H7 (cell line): ENCODE measurements at places on chromosomes 13 and 19.

DNA sequence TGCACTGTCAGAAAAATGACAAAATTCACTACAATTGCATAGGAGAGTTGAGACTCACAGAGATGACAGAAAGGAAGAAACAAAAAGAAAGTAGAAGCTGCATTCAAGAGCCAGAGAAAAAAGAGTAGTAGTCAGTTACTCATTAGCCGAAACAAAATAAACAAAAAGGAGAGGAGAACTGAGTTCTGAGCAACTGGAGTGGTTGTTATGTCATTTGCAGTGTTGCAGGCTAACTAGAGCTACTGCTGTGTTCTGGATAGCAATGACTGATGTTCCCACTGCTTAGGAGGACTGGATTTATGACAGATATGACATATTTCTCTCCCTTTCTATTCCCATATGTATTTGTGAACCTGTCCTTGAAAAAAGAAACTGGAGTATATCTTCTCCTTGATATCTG lies 482.6 kb downstream of the RFC3 start:
- DNase-seq: no peak

DNA sequence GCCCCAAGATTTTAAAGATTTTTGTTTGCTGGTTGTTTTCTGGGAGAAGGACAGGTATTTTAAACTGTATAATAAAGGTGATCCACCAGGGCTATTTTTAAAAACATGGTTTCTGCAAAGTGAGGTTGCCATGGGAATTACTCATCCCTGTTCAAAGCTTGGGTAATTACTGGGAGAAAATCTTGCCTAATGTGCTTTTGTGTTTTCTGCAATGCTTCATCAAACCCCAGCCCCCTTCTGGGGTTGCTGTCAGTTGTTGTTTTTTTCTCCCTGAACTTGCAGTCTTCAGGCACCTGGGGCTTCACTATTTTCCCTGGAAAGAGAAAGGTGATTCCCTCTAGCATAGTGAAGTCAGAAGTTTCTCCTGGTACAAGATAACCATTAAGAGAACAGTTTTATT lies 277.2 kb downstream of the NALCN start:
- peak; percentile 29 for DNase-seq

GRCh38 chr13:30340331-30341250 lies 33.2 kb upstream of the KATNAL1 start:
- no peak for DNase-seq

GRCh38 chr19:10412257-10412977 lies 7.9 kb upstream of the PDE4A start:
- DNase-seq: no peak

GRCh38 chr13:109784590-109785140 lies 1.7 kb downstream of the IRS2 start:
- peak; percentile 91 for DNase-seq

DNA sequence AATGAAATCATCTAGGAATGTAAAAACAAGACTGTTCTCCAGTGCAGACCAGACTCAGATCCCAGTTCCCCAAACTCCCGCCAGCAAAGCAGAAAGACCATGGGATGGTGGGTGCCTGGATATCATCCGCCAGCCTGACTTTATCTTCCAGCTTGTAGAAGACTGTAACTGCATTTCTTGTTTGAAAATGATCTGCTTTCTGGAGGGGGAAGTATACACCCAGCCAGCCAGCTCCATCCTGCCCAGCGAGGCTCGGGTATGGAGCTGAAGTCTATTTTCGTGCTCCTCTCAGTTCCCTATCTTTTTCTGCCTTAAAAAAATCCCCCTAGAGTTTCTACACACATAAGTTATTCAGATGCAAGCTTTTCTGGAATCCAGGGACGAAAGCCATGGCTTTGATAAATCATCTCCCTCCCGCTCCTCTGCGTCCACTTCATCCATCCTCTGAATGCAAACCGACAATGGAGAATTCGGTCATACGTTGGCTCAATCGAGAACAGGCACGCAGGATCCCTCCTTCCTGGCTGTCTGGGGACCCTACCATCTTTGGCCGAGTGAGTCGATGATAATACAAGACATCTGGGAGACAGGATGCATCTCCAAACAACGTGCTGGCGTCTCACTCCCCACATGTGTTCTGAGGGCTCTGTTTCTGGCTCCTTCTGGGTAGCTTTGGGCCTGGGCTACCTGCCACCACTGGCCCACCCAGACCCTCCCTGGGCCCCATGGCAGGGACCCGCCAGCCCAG lies 31.2 kb downstream of the CEBPG start:
- DNase-seq: peak; percentile 45

- DNase-seq: no peak
Measured at GRCh38 chr19:28044477-28044876, 1168.5 kb downstream of the UQCRFS1 start.

DNA sequence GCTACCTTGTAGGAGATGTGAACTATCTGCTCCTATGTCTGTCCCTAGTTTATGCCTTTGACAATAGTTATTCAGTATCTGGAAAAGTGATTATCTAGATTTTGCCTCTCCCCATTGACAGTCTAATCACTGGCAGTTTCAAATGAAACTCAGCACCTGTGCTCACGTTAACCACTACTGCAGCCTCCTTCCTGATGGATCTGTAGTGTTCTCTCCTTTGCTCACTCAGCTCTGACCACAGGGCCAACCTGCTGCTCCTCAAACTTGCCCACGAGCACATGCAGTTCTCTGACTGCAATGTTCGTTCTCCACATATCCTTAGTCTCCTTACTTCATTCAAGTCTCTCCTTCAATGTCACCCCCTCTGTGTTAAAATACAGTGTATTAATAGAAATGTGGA lies 230.1 kb downstream of the NHLRC3 start:
- no peak for DNase-seq

GRCh38 chr19:45782162-45782691 lies at the start of gene DMPK:
DMPK (minus strand) TSS chr19:45782490; CDS start chr19:45782352, 138 bp downstream.
- DNase-seq: peak; percentile 81

GRCh38 chr19:19004144-19004543 lies 29.2 kb downstream of the SUGP2 start:
- DNase-seq: no peak

GRCh38 chr13:113962975-113963374 lies 10.9 kb downstream of the C13orf46 start:
- DNase-seq: no peak

- DNase-seq: no peak
Measured at GRCh38 chr19:45462174-45462573, 5.6 kb upstream of the FOSB start.

DNA sequence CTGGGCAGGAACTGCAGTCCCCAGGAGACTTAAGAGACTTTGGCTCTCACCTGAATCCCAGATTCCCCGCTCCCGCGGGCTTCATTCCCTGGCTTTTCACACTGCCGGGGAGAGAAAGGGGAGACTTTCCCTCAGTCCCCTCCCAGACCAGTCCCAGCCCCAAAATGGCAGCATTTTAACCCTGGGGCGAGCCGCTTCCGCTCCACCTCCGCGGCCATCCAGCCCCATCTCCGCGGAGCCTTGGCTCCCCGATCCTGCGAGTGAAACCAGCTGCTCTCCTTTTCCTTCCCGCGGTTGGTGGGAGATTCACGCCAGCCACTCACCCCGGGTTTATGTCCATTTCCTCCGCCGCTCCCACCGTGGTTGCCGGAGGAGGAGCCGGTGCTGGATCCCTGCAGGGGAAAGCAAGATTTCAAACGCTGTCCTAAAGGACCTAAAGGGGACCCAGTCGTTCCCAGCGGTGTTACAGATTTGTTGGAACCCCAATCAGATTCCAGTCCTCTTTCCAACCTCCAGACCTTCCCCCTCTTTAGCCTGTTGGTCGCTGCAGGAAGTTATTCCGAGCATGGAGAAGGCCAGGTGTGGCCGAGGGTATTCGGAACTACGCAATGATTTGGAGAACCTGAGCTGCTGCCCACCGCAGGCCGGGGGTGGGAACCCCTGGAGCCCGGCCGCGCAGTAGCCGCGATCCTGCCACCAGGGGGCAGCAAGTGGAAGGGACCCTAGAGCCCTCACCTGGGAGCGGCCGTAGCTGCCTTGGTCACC lies 3.4 kb downstream of the DMKN start:
- peak; percentile 99 for DNase-seq

- no peak for DNase-seq
Measured at GRCh38 chr13:108193806-108194205, 21.5 kb downstream of the LIG4 start.

DNA sequence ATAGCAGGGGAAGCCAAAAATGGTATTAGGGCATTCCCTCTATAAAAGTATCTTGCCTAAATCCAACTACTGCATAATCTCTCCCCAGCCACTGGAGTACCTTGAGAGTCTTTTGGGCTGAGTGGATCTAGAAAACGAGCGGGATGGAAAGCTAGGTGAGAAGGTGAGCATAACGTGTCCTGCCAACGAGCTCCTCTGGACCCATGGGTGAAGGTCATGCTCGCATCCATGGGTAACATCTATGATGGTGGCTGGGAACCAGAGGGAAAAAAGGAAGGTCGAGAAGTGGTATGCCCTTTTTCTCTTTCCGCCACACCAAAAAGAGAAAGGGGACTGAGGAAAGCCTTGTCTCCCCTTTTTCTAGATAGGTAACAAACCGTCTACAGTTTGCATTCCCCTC lies 63.0 kb downstream of the ZNF208 start:
- peak; percentile 4 for DNase-seq

- DNase-seq: no peak
Measured at GRCh38 chr13:111584101-111584672, 263.7 kb downstream of the TEX29 start.

DNA sequence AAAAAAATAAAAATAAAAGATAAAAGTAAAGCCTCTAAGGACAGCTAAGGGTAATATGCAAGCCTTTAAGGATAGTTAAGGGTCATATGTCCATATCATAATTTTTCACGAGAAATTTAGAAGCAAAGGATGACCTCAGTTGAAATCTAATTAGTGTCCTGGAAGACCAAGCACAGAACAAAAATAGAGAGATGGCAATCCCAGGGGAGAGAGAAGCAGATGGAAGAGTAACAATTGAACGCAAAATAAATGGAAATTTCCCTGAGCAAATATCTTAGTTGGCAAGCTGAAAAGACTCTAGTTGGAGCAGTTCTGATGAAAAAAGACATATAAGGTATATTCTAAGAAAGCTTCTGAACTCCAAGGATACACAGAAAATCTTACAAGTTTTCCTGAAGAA lies 275.4 kb downstream of the NALCN start:
- no peak for DNase-seq

- DNase-seq: peak; percentile 69
Measured at GRCh38 chr19:34120846-34121639, 51.3 kb upstream of the LSM14A start.

DNA sequence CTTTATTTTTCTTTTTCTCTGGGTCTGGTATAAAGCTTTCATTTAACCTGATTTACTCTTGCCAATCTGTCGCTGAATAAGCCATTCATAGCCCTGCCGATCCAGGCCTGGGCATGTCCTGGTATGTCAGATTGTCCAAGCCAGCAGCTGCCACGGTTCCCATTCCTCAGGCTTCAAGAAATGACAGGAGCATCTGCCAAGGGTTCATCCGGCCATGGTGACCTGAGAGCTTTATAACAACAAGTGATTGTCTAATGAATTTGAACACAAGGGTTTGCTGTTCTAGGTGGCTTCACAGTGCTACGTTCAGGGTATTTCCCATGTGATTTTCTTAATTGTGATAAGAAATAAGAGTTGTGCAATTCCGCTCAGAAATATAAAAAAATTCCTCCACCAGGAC lies 20.0 kb downstream of the PNMA8A start:
- no peak for DNase-seq

DNA sequence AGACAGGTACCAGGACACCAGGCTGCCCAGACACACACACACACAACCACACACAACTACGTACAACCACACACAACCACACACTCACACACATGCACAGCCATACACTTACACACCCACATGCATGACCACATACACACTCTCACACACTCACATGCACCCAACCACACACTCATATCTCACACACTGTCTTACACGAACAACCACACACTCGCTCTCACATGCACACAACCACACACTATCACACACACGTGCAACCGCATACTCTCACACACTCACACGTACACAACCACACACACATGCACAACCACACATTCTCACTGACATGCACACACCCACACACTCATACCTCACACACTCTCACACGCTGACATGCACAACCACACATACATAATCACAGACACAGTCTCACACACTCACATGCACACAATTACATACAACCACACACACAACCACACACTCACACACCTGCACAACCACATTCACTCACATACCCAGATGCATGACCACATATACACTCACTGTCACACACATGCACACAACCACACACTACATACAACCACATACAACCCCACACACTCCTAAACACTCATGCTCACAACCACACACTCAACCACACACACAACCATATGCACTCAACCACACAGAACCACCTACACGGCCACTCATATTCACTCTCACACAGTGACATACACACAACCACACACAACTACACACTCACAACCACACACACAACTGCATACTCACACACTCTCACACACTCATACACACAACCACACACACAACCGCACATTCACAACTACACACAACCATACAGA lies 7.6 kb upstream of the SLC7A10 start:
- DNase-seq: no peak

DNA sequence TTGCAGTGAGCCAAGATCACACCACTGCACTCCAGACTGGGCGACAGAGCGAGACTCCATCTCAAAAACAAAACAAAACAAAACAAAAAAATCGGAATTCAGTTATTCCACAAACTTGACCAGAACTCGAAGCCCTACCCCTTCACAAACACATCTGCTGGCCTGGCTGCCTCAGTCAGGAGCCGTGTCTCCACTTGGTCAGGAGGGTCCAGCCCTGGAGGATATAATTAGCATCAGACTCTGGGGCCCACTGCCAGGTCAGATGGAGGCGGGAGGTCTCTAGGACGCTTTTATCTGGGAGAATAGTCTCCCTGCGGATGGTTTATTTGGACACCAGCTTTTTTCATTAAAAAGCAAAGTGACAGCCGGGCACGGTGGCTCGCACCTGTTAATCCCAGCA lies 8.0 kb downstream of the ELL start:
- DNase-seq: no peak

DNA sequence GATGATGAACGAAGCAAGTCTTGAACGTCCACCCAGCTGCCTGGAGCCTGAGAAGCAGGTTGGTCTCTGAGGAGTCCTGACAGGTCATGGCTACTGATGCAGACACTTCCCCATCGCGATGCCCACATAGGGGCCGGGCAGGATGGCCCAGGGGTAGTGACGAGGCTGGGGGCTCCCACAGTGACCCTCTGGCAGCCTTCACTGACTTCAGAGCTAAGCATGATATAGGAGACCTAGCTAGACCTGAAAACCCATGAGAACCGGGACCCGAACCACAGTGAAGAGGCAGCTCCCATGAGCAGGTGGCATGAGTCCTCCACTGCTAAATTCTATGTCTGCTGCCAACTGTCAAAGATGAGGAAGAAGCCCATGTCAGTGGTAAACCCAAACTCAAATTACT lies 91.7 kb downstream of the RNASEH2B start:
- DNase-seq: no peak

- DNase-seq: no peak
Measured at GRCh38 chr13:23477101-23477500, 43.6 kb upstream of the SACS start.

- no peak for DNase-seq
Measured at GRCh38 chr13:51995677-51996551, 15.3 kb downstream of the ATP7B start.

GRCh38 chr13:99516153-99516929 lies 15.1 kb downstream of the TM9SF2 start:
- no peak for DNase-seq

- peak; percentile 70 for DNase-seq
Measured at GRCh38 chr19:17243211-17243829, 2.4 kb downstream of the NR2F6 start.

- no peak for DNase-seq
Measured at GRCh38 chr19:29908963-29909944, 32.8 kb upstream of the URI1 start.
